ENCODE measurements at places on chromosomes 4 and X.

GRCh38 chrX:68717663-68718442 lies 70.4 kb downstream of the STARD8 start:
- no peak for DNase-seq

DNA sequence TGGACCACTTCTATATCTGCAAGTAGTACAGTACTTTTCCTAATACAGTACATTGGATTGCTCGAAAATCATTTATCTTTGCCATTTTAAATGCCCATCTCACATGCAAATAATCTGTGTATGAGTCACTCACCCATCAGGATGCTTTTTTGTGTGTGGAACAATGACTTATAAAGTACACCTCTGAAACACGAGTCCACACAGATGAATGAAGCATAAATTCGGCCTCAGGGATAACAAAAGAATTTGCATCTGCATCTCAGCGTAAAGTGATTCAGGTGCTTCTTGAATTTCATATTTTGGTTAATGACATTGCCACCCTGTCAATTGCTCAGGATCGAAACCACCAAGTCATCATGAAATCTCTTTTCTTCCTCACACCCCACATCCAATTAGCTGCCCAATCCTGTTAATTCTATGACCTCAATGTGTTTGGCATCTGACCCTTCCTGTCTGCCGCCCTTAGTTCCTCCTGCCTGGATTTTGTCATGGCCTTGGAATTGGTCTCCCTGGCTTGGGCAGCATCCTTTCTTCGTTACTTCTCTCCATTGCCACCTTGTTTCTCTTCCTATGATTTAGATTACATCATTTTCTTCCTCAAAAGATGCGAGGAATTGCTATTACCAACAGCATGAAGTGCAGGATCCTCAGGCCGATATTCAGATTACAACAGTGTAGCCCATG lies 161.6 kb upstream of the MID1 start:
- no peak for DNase-seq

- DNase-seq = no peak
Measured at GRCh38 chr4:158203436-158203835, 6.8 kb upstream of the TMEM144 start.

DNA sequence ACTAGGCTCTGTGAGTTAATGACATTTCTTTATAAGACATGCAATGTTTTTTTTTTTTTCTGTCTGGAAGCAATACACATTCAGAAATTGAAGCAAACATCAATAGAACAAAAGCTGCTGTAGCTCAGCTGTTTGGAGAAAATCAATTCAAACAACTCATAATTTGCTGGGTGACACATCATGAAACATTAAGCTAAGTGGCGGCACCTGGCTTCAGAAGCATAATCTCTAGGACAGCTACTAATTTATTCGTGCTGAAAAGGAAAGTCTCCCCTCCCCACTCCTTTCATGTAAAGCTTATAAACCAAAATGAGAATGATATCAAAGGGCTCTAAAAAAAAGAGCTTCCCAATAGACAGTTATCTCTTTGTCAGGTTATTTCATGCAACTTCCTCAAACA lies 73.9 kb downstream of the LUZP4 start:
- no peak for DNase-seq

DNA sequence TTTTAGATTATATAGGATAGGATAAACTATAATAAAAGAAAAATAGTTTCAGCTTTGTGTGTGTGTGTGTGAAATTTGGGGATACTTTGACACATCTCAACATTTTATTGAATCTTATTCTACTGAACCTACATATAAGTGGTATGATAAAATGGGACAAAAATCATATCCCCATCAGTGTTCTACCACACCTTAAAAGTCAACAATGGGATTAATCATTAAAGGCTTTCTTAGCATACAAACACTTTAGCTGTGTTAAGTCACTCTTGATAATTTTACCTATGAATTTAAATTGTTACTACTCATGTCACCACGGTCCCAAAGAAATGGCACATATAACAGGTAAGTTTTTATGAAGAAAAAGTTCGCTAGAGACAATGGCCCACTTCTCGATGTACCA lies 37.7 kb upstream of the LRBA start:
- DNase-seq = no peak

- DNase-seq = no peak
Measured at GRCh38 chr4:153523941-153524386, 57.8 kb downstream of the TMEM131L start.

DNA sequence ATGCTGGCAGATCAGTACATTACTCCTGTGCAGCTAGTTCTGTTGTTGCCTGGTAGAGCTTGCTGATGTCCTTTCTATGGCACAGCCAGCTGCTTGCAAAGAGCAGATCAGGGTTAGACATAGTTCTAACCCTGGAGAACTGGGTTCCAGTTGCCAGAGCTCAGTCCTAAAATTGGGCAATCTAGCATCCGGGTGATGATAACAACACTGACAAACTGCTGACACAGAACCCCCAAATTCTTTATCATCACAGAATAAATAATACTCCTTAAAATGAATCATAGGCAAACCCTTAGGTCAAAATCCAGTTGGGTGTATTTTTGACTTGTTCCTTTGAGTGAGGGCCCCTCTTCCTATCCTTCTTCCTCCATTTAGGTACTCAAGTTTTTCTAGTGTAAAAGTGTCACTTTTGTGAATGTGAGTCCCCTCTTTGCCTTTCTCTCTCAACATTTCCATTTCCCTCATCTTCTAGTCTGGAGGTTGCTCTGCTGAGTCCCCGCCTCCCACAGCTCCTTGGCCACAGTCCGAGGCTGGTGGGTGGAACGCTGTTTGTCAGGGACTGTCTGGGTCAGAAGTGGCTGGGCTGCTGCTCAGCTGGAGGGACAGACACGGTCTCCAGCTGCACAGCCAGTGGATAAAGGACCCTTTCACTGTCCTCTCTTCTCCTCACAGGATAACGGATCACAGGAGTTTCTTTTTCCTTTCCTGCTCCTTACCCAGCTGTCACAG lies 93.6 kb upstream of the RASGEF1B start:
- DNase-seq = peak; percentile 4

GRCh38 chr4:62407534-62407933 lies 1207.4 kb downstream of the ADGRL3 start:
- no peak for DNase-seq

- no peak for DNase-seq
Measured at GRCh38 chr4:13891544-13891939, 264.0 kb upstream of the BOD1L1 start.

GRCh38 chrX:1361910-1362309 lies 25.3 kb downstream of the IL3RA start:
- no peak for DNase-seq

DNA sequence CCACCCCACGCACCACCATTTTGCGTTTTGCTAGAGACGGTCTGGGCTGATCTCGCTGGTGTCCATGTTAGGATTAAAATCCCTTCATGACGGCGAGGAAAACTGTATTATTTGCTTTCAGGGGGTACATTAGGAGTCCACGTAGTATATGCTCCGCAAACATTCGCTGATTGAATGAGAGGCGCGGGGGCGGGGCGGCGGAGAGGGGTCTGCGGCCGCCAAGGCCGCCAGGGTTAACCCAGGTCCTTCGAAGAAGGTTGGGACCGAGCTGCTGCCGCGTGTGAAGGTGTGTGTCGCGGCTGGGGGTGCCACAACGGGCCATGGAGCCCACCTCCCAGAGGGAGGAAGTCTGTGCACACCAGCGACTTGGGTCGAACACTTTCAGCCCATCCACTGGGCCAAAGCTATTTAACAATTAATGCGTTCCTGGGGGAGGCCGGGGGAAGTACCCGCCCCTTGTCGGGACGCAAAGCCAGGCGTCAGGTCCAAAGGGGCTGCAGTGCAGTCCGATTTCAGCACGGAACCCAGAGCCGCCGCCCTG lies 6.4 kb upstream of the PITX2 start:
- no peak for DNase-seq

GRCh38 chrX:8364369-8365141 lies 100.1 kb upstream of the VCX3B start:
- DNase-seq = no peak

GRCh38 chr4:184402740-184403383 lies 71.5 kb downstream of the IRF2 start:
- no peak for DNase-seq

DNA sequence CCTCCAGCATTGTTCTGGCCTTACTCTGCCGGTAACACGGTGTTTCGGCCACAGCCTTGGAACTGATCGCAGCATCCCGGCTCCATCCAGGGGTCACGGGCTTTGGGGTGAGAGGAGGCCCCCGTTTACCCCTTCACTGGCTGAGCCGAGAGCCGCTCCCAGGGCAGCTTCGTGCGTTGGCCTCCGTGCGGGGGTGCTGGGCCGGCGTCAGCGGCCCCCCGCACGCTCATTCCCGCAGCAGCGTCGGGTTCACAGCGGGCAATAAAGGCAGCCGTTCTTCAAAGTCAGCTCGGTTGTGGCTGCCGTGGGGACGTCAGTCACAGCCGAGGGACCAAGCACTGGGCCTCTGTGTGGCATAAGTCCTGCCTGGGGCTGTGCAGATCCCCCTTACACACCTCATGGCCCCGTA lies 25.3 kb upstream of the PLCXD1 start:
- DNase-seq = no peak

- no peak for DNase-seq
Measured at GRCh38 chr4:178026999-178027398, 584.8 kb upstream of the AGA start.

- DNase-seq = no peak
Measured at GRCh38 chr4:131430302-131430701, 1718.8 kb upstream of the PCDH10 start.

DNA sequence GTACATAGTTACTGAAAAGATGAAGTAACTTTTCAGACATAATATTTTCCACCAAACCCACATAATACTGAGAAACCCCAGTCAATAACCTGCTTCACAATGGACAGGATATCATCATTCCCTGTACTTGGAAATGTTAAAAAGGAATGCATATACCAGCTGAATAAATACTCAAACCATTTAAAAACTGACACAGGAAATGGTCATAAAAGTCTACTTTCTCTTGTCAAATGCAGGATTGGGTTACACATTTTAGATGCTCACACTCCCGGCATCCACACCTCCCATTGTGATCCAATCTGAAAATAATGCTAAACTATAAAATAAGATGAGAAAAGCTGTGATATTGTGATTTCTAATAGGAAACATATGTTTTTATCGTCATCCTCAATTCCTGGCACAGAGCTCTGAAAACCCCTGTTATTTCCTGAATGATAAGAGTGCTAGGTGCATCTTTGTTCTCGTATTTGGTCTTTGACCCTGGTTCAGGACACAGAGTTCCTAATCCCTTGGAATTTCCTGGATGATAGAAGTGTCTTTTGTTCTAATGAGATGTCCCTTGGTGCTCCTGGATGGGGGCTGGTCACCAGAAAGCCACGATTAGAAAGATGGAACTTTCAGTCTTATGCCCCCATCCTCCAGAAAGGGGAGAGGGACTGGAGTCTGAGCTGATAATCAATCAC lies 821.3 kb downstream of the TRIML1 start:
- DNase-seq = peak; percentile 37

GRCh38 chrX:65578346-65578745 lies 43.8 kb upstream of the LAS1L start:
- no peak for DNase-seq

- no peak for DNase-seq
Measured at GRCh38 chr4:148366251-148366650, 76.0 kb downstream of the NR3C2 start.

DNA sequence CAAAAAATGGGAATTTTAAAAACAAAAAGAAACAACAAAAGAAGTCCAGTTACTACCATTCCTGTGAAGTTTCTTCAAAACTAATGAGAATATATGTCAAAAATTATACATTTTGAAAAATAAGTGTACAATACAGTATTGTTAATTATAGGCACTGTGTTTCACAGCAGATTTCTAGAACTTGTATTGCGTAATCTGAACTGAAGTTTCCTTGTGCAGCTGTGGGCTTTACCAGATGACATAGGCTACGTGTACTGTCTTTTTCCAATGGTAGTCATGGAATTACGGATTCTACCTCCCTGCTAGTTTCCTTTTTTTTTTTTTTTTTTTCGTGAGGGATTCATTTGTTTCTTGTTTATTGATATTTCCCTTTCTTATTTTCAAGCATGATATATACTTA lies 113.8 kb upstream of the GABRA2 start:
- no peak for DNase-seq

DNA sequence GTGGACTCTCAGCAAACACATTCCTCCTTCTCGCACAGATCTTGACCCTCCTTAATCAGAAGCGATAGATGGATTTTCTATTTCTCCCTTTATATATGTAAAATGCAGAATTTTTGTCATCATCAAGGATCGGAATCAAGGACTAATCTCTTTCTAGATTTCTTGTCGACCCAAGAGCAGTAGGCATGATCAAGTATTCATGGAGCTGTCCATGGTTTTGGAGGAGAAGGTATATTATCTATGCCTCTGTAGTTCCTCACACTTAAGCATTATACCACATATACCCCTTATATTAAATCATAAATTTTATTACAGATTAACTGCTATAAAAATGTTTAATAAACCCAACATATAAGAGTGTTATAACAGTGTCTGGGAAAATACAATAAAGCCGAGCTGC lies 886.8 kb downstream of the NLGN4X start:
- no peak for DNase-seq

GRCh38 chr4:14877246-14878225 lies 124.7 kb upstream of the CPEB2 start:
- DNase-seq = no peak

DNA sequence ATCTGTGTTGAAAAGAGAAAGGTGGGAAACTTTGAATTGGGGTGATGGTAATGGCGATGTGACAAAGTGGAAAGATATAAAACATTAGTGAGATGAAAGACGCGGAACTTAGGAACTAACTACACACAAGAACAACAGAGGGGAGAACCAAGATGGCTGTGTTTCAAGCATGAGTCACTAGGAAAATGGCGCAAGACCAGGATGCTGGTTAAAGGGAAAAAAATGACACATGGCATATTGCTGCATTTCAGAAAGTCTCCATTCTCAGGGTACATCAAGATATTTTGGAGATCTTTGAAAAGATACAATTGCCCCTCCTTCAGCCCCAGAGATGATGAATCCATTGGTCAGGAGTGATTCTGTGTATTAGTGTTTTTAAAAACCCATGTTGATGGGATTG lies 164.4 kb downstream of the FBXO8 start:
- DNase-seq = peak; percentile 68

DNA sequence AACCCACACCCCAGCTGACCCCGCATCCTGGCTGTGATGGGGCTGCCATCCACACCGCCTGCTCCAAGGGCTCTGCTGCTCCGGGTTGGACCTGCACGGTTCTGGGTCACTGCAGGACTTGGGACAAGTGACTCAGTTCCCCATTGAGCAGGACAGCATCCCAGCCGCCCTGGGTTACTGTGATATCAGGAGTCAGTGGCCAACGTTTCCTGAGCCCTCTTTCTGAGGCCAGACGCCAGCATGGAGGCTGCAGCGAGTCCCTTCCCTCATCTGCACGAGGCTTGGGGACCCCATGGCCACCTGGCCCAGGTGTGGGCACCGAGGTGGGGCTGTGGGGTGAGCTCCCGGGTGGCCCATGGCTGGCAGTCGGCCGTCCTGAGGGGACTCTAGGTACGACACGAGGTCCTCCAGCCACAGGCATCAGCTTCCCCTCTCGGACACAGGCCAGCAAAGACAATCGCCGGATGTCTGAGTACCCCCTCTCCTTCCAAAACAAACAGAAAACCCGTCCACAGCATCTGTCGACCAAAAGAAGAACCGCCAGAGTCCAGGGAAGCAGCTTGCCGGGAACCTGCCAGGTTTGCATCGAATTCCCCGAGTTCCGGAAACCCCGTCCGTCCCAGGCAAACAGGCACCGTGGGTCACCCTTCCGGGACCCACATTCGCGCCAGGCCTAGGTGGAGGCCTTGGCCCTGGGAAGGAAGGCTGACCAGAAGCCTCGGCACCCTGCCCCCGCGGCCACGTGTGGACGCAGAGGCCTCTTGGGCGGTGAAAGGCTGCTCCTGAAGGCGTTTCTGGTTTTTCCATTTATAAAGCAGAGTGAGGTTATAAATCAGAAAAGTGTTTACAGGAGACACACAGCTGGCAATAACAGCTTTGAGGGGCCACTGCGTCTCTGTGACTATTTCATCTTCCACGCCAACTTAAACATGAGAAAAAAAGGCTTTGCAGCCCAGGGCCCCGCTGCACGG lies 136.0 kb downstream of the FAM53A start:
- no peak for DNase-seq
